ENCODE measurements at places on chromosomes 6 and 20. TPM values are rescaled to one million over a fixed set of nuclear protein-coding genes. Genes with fewer than 3 reads are reported as not detected.

The E2F1 gene
- 7.1 TPM for total RNA-seq

The CAGE1 gene
- total RNA-seq = 0.37 TPM

The TBC1D32 gene
- 12.6 TPM for total RNA-seq

The TNXB gene
- total RNA-seq = 0.05 TPM

The TMEM74B gene
- total RNA-seq = not detected

The ETV7 gene
- total RNA-seq = 0.51 TPM

The CST2 gene
- total RNA-seq = not detected

The OR2H1 gene
- total RNA-seq = not detected

The YTHDF1 gene
- total RNA-seq = 25.4 TPM

The CNR1 gene
- total RNA-seq = not detected

The ARMC12 gene
- not detected for total RNA-seq

The ADGB gene
- not detected for total RNA-seq

The OTOR gene
- not detected for total RNA-seq

Measured in airway epithelial cell (primary cell).